ENCODE measurements at places on chromosomes 3 and 15.
A peak's percentile ranks its signal among the peaks of the same experiment; 100 is the strongest.

GRCh38 chr15:94596707-94597106 lies 365.3 kb downstream of the MCTP2 start:
- DNase-seq, result no peak

DNA sequence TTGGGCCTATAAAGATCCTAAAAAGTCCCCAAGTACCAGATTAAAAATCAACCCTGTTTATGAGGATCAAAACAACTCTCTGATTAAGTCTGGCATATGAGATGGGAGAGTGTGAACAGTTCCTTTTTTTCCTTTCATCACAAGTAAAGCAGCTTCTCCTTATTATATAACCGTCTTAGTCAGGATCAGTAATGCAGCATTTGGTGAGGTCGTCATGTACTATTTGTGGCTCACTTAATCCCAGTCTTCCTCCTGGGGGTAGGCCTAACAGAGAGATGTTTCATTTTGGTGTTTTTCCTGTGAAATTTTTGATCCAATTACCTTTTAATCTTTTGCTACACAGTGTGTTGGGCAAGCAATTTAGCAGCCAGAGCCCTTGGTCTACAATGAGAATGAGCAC lies 333.1 kb upstream of the KCNMB2 start:
- DNase-seq, result no peak

DNA sequence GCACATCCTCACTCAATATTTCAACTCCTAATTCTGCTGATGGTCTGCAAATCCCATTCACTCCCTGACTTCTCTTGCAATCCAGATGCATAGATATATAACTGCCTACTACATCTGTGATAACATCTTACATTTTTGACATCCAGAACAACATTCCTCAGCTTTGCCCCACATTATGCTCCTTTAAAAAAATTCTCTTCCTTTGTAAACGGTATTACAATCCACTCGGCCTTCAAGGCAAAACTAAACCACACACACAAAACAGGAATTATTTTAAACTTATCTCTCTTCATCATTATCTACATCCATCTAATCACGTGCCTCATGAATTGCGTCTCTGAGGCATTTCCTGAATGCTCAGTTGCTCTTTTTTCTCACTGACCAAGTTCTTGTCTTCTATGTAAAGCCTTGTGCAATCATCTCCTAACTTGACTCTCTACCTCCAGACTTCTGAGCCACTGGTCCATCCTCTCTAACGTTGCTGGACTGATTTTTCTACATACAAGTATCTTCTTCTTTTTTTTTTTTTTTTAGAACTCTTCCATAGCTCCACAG lies 117.0 kb downstream of the SATB1 start:
- no peak for DNase-seq

DNA sequence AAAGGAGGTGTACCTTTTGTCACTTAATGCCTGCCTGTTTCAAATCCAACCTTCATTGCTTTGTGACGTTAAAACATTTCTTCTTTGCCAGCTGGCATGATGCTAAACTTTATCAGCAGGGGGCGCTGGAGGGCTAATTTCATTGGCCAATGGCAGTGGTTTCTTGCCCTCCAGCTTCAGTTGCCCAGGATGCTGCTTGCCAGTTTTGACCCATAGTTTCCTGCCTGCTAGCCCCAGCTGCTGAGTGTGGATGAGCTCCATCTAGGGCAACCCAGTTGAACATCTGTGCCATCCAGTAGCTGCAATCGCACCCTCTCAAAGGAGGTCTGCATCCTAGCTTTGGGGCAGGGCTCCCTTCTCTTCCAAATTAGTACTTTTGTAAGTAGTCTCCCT lies 22.1 kb downstream of the ACKR2 start:
- DNase-seq, result peak; percentile 75

DNA sequence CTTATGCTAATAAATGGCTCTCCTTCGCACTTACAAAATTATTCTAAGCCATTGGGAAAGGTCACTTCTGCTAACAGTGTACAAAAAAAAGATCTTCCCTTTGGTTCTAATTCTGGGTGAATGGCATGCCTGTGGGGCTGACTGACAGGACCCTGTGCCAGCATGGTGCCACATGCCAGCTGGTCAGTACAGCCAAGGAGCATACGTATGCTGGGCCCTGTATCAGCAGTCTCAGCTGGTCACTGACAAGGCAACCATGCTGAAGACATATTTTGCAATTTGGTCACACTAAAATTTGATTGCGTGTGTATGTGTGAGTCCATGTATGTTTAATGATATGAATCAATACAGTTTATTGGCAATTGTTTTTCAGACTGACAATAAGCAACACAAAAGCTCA lies 246.1 kb downstream of the TBL1XR1 start:
- no peak for DNase-seq

DNA sequence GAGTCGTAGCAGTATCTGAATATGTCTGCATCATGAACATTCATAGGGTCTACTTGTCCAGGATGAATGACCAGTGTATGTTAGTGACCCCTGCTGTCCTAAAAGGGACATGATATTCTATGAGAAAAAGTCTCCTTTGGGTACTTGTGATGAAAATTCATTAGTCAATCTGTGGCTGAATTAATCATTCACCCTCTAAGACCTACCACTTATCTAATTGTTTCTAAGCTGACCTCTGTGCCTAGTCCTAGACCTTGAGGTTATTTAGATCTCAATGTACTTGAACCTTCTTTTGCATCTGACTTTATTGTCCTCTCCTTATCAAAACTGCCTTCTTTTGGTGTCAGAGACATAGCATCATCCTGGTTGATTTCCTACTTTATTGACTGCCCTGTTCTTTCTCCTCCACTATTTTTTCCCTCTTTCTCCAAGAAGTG lies 799.3 kb downstream of the DIPK2A start:
- no peak for DNase-seq

DNA sequence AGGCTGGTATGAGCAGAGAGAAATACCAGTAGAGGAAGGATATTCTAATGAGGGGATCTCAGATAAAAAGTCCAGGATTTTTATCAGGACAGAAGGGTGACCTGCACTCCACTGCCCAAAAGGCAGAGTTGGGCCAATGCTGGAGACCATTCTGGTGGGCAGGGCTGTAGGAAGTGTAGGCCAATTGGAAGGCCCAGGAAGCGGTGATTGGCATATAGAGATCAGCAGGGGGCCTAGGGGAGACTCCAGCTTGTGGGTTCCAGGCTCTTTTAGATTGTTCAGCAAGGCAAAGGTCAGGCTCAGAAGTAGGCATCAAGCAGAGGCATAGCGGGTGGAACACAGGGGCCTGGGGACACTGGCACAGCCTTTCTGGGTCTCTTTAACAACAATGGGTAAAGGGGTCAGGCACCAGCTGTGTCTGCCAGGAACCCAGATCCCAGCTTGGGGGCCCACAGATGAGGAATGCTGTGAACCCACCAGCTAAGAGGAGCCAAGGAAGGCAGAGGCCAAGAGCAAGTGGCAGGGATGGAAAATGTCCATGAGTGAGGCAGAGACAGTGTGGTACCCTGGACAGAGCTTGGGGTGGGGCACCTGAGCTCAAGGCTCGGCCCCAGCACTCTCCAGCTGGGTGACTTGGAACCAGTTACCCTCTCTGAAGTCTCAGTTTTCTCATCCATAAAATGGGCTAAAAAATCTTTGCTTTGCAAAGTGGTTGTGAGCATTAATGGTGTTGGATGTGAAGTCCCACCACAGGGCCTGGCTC lies 27.0 kb upstream of the RASGRF1 start:
- DNase-seq, result no peak

DNA sequence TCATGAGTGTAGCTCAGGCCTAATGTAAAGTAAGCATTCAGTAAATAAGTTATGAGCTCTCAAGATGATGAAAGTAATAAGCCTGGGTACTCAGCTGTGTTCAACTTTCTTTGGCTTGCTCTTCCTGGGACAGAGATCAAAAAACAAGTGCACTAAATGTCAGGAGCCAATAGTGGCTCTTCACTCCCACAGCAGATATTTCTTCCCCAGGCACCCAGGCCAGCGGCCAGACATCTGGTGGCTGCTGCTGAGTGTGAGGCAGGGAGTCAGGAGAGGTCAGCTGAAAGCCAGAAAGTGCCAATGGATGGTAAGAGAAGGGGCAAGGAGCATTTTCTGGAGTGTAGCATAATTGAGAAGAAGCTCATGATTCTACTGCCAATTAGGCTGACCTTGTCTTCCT lies 18.2 kb upstream of the ITGA11 start:
- no peak for DNase-seq

GRCh38 chr3:186665625-186666188 lies at the start of gene HRG:
HRG (plus strand) TSS chr3:186666014; CDS start chr3:186666032, 18 bp downstream.
- no peak for DNase-seq

DNA sequence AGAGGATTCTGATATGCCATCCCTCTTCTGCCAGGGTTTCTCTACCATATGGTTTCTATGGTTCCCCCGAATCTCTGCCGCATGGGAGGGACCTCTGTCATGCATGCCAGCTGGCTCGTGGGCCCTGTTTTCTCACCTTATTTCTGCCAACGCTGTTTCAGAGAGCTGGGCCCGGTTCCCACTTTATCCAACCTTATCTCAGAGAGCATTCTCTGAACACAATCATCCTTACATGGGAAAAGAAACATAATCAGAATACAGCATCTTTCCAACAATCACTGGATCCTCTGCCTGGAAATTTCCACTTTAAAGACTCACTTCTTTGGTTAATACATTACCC lies 234.5 kb upstream of the ZBTB20 start:
- DNase-seq, result no peak

- no peak for DNase-seq
These were observed 638 bp downstream of the WDR5B start for GRCh38 chr3:122415104-122415744.

GRCh38 chr15:89662893-89663626 lies 7.8 kb upstream of the KIF7 start:
- no peak for DNase-seq

- no peak for DNase-seq
These were observed 64.4 kb downstream of the ABI3BP start for GRCh38 chr3:100928638-100929428.

GRCh38 chr15:80870893-80871292 lies 91.7 kb downstream of the CEMIP start:
- DNase-seq, result no peak

DNA sequence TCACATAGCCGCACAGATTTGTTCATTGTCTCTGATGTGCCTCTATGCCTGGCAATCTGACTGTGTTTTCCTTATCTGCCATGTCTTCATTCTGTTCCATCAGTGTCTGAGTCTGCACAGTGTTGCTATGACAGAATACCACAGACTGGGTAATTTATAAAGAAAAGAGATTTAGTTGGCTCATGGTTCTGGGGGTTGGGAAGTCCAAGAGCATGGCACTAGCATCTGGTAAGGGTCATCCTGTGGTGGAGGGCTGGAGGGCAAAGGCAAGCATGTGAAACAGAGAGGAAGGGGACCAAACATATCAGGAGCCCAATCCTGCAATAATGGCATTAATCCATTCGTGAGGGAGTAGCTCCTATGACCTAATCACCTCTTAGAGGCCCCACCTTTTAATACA lies 11.9 kb upstream of the HCN4 start:
- no peak for DNase-seq

DNA sequence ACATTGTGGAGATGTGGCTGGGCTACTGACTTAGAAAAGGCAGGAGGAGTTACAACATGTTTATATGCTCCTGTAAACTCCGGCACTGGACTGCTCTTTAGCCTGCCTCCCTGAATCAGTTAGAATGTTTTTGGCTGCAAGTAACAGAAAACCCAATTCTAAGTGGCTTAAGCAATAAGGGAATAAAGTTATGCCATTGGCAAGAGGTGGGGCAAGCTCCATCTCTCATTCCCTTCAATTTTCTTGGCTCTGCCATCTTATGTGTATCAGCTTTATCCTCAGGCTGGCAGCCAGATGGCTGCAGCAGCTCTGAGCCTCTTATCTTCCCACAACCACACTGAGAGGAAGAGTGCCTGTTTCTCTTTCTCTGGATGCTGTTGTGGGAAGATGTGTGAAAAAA lies 22.4 kb upstream of the MEIS2 start:
- no peak for DNase-seq

Measured in neural crest cell (in vitro differentiated cells).